Right ventricle myocardium superior (tissue), 1 donor: ENCODE measurements at places on chromosomes 7 and 10.

- DNase-seq, result no peak
Measured at GRCh38 chr10:5503477-5503835, 4.1 kb upstream of the CALML5 start.

DNA sequence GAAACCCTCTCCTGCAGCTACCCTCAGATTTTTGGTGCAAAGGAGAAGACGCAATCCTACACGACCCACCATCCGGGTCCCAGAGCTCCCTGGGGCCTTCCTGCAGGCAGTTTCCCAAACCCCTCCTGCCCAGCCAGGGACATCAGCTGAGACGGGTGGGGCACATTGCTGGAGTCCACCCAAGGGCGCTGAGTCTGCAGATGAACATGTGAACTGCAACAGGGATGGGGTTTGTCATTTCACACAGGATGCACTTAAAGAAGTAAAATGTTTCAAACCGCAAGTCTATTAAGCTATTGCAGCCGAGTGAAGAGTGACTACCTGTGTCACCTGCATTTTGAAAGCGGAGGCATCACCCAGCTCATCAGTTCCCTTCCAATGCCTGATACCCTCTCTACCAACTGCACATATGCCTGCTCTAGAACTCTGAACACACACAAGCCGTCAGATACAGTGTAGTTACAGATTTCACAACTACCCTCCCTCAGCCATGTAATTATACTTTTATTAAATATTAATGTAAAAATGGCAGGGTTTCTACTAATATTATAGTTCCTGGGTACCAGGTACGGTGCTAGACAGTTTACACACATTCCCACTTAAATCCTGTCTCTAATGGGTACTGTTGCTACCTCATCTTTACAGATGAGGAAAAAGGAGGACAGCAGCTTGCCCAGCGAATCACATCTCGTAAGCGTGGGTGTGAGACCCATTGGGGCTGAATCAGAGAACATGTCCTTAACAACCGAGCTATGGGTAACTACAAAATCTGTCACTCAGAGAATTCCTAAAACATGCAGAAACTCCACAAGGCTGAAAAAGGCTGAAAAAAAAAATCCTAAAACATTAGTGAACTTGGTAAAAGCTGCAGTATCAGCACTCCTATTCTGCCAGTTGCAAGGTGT lies 71.2 kb downstream of the GRB10 start:
- DNase-seq, result peak; percentile 63

GRCh38 chr10:18351421-18351820 lies 211.2 kb downstream of the CACNB2 start:
- no peak for DNase-seq

DNA sequence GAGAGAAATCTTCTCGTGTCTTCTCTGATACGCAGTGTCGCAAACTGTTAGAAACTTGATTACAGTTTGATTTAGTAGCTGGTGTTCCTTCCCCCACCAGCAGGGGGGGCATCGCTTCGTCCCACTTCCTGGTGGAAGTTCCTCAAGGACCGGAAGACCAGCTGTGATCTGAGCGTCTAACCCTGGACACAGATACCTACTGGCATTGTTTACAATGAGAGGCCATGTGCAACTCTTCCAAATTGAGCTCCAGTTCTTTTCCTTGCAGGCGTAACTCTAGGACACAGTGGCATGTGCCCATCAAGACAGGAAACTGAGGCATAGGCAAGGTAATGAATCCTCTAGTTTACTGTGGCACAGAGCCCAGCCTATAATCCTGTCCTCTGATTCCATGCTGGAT lies 219.0 kb downstream of the CCDC3 start:
- DNase-seq, result no peak

GRCh38 chr10:43352951-43353350 lies 18.5 kb upstream of the FXYD4 start:
- peak; percentile 21 for DNase-seq

GRCh38 chr10:126181626-126182025 lies 206.7 kb downstream of the ADAM12 start:
- DNase-seq, result no peak

DNA sequence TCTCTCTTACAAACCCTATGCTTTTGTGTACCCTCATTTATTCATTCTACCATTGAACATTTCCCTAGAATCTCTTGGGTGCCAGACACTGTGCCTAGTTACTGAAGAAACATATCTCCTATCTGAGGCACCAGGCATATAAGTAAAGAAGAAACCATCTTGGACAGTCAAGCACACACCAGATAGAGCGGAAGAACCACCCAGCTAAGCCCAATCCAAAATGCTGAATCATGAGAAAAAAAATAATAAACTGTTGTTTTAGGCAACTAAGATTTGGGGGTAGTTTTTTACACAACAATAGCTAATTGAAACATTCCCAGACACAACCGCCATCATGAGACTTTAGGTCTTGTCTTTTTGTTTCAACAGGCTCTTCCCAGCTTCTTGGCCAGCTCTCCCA lies 102.3 kb upstream of the TCF7L2 start:
- DNase-seq, result no peak

- DNase-seq, result no peak
Measured at GRCh38 chr7:122255454-122255853, 49.1 kb downstream of the FEZF1 start.

DNA sequence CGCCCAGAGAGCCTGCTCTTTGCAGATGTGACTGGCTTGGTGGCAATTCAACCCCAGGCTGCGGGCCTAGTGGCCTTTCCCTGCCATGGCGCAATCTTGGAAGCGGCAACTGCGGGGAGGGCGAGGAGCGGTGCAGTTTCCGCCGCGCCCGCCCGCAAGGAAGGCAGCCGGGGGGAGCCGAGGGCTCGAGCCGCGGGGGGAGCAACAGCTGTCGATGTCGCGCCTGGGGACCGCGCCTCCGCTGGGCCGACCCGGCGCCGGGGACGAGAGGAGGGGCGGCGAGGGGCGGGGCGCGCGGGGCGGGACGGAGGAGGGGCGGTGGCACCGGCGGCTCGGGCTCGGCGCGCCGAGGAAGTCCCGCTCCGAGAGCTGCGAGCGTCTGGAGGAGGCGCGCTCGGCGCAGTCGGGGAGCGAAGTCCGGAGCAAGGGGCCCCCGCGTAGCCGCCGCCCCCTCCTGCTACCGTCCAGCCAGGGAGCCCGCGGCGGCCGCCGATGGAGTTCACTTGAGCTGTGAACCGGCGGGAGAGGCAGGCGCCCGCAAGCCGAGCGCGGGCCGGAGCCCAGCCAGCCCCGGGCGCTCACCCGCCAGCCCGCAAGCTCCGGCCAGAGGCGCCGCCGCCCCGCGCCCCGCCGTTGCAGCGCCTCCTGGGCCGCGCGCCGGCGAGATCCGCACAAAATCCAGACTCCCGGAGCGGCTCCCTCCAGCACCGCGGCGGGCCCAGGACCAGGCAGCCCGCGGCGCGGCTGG lies 438.1 kb upstream of the GALNT17 start:
- DNase-seq, result peak; percentile 86

DNA sequence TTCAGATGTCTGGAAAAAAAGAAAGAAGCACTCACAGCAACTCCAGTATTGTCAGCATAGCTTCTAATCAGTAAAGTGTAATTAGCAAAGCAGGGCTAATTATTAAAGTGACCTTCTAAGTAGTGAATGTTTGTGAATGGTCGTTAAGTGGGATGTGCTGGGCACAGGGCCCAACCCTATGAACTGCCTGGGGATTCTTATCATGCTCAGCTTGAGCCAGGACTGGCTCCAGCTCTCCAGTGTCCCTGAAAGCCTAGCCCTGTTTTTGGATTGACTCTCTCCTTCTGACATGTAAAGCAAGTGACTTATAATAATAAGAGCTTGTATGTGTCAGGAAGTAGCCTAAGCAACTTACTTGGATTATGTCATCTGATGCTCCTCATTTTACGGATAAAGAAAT lies 9.5 kb upstream of the TBX20 start:
- peak; percentile 77 for DNase-seq

GRCh38 chr10:6607778-6608177 lies 27.7 kb upstream of the PRKCQ start:
- no peak for DNase-seq

GRCh38 chr10:65742906-65743305 lies 1182.9 kb upstream of the LRRTM3 start:
- DNase-seq, result no peak

- DNase-seq, result no peak
Measured at GRCh38 chr10:20856484-20856883, 40.6 kb downstream of the NEBL start.

DNA sequence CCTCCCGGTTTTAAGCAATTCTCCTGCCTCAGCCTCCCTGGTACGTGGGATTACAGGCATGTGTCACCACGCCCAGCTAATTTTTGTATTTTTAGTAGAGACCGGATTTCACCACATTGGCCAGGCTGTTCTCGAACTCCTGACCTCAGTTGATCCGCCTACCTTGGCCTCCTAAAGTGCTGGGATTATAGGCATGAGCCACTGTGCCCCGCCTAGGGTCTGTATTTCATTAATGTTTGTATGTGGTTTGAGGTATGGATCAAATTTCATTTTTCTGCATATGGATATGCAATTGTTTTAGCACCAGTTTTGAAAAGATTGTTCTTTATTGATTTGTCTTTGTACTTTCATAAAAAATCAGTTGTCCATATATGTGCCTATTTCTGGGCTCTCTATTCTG lies 26.0 kb downstream of the CYP26A1 start:
- no peak for DNase-seq

DNA sequence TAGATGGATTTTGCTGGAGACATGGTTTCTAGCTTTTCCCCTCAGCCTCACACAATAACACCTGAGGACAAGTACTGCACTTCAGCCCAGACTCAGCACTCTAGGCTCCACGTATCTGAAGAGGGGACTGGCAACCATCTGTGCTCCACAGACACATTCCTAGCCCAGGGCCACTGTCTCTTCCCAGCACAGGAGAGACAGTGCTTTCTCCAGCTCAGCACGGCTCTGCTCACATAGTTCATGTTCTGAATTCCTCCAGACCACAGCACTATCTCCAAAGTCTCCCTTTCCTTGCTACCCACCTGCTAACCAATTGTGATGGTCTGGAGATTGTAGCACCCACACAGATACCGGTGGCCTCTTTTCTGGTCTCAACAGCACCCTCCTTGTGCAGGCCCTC lies 114.5 kb downstream of the HTR7 start:
- no peak for DNase-seq

DNA sequence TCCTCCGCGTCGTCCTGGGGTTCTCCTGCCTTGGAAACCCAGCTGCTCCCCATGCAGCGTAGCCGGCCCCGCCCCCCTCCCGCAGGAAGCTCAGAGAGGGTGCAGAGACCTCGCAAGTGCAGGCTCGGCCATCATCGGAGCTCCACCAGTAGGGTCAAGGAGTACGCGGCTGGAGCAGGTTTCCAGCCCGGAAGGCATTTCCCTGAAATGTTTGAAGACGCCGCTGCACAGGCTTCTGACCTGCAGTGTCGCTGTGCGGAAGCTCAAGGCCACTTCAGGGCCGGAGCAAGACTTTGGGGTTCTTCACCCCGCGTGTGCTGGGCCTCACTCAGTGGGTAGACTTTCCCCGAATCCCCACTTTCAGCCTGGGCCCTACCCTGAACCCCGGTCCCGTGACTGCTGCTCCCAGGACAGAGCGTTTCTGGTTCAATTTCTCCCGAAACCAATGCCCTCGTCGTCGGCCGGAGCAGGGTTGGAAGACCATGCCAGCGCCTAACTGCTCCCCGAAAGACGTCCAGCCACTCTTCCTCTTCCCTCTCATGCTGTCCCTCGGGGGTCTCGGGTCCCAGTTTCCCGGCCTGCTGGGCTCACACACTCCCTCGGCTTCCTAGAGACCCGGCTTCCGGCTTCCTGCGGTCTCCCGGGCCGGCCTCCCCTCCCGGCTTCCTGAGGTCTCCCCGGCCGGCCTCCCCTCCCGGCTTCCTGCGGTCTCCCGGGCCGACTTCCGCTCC lies 52.1 kb downstream of the INSIG1 start:
- no peak for DNase-seq
